Left kidney (tissue), 8 donors: ENCODE measurements at places on chromosomes 13 and 19. TPM values are rescaled to one million over a fixed set of nuclear protein-coding genes. Genes with fewer than 3 reads are reported as not detected.

Gene SIGLEC8
- 0.07 TPM for polyA plus RNA-seq

Gene F10
- polyA plus RNA-seq: 19.5 TPM

Gene ATP4B
- polyA plus RNA-seq: 0.33 TPM

Gene ATXN8OS
- 0.33 TPM for polyA plus RNA-seq

Gene IGFL1
- polyA plus RNA-seq: not detected

Gene FFAR1
- 0.33 TPM for polyA plus RNA-seq

Gene CFD
- polyA plus RNA-seq: 2.1 TPM
